ENCODE measurements at places on chromosomes 12 and 14.

DNA sequence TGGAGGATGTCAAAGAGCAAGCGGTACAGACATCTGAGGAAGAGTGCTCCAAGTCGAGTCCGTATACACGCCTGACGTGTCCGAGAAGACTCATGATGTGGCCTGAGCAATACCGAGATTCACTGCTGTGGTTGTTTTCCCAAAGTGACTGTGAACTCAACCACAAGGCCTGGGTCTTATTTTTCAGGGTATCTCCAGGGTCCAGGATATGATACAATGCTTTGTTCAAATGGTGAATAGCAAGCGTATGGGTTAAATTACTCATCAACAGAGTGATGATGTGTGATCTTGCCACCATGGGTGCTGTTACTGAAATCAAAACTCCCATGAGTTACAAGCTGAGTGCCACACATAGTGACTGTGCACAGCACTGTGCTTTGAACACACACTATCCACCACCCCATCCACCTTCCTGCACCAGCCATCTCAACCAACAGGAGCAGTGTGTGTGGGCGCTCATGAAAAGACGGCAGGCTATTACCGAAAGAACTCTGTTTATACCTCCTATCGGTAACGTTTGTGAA is 109.6 kb downstream of the BCAT1 start:
- DNase-seq = no peak

DNA sequence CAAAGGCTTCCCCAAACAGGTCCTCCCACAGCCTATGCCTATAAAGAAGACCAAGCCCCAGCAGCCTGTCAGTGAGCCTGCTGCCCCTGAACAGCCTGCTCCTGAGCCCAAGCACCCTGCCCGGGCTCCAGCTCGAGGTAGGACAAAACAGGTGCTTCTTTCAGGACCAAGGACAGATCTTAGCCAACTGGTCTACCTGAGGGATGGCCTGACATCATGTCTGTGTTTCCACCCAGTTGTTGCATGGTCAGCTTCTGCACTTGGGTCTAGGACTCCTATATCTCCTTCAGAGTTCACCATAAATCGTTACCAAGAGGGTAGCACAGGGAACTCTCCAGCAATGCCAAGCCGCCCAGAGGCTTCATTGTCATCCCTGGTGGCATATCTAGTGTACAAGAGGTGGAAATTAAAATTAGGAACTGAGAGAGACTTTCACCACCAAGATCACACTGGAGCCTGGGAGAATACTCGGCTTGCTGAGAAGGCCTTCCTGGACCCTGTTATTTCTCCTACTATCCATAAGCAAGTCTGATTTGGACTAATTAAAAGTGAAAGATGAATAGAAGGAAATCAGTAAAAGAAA is 38.2 kb upstream of the OAS1 start:
- DNase-seq = no peak

DNA sequence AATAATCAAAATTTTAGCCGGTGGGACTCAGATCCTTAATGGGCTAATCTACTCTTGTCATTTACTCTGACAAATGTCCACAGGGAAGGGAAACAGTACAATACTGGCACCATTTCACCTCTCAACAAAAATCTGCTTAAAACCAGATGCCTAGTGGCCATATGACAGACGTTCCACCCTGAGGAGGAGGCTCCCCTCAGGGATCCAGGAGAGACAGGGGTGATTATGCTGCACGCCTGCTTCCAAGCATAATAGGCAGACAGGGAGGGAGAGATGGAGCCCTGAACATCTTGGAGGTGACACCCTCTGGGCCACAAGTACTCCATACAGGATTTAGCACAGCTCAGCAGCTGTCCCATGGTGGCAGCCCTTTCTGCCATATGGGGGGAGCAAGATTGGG is 24.8 kb upstream of the AKAP6 start:
- DNase-seq = no peak

- DNase-seq = no peak
These were observed 1.7 kb upstream of the ITGA5 start for GRCh38 chr12:54420766-54421144.

DNA sequence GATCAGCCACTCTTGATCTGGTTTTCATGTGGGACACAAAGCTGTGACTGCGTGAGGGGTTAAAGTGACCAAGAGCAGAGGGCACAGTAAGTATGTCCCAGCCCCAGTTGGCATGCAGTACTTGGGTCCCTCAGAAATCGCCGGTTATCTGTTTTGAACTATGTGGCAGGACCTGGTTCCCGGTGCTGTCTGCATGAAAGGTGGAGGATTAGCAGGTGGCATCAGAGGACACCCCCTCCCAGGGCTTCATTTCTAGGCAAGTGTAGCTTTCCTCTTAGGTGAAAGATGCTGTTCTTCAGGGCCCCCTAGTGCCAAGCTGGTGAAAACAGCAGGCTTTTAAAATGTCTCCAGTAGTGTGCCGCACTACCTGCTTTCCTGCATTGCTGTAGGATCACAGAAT is 57.1 kb downstream of the ATG14 start:
- DNase-seq = peak; percentile 31

GRCh38 chr14:85093631-85094330 is 436.2 kb upstream of the FLRT2 start:
- DNase-seq = no peak

DNA sequence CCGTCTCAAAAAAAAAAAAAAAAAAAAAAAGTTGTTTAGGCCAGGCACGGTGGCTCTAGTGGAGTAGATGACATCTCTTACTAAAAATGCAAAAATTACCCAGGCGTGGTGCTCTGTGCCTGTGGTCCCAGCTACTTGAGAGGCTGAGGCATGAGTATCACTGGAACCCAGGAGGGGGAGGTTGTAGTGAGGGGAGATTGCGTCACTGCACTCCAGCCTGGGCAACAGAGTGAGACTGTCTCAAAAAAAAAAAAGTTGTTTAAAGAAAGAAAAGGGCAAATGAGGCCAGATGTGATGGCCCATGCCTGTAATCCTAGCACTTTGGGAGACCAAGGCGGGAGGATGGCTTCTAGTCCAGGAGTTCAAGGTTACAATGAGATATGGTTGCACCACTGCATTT is 36.6 kb upstream of the SPPL3 start:
- DNase-seq = no peak

DNA sequence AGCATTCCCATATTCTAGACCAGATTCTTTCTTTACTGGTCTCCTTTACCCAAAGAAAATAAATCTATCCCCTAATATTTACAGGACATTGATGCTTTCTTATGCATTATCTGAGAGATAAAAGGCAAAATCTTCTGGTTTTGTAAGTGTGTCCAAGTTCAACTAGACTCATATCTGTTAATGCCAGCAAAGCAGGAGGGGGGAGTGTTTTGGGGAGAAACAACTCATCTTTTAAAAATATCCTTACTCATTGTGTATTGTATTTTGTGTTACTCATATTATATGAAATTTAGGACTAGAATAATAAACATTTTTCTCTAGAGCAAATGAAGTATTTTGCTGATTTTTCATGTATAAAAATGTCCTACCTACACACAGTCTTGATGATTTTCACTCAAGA is 54.8 kb downstream of the SAMD4A start:
- DNase-seq = no peak

DNA sequence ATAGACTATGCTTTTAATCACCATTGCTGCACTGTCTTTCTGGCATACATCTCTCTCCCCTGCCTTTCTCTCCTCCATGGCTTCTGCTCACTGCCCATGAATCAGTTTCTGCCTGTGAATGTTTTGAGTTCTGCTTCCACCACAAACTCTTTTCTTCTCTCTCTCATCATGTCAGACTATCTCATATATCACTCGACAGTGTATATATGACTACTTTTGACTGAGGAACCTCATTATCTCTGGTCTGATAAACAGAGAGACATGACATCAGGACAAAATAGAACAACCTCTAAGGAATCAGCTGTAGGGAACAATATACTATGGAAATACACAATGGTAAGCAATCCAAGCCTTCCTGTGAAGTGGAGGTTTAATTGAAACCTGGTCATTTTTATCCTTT is 177.9 kb downstream of the FOXA1 start:
- no peak for DNase-seq

DNA sequence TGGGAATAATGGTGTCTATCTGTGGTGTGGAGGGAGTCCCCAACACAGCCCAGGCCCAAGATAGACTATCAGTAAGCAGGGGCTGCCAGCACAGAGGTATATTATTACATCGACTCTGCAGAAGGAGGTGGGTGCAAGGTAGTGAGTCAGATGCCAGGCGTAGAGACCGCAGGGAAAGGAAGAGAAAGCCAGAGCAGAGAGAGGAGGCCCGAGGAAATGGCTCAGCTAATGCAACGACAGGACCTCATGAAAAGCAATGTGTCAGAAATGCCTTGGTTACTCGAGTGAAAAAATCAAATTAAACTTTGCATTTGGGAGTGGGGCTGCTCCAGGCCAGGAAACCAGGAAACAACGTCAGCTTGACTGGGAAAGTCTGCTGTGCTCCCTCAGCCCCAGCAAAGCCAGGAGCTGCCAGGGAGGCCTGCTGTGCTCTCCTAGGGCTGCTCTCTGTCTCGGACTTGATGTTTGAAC is 173.2 kb downstream of the SUDS3 start:
- DNase-seq = no peak

GRCh38 chr12:87806310-87806709 is 222.9 kb downstream of the C12orf50 start:
- no peak for DNase-seq

GRCh38 chr12:4353785-4354208 is 25.7 kb downstream of the FGF23 start:
- peak; percentile 66 for DNase-seq

- no peak for DNase-seq
These were observed 1206.6 kb upstream of the TMEM132C start for GRCh38 chr12:127060310-127060847.

DNA sequence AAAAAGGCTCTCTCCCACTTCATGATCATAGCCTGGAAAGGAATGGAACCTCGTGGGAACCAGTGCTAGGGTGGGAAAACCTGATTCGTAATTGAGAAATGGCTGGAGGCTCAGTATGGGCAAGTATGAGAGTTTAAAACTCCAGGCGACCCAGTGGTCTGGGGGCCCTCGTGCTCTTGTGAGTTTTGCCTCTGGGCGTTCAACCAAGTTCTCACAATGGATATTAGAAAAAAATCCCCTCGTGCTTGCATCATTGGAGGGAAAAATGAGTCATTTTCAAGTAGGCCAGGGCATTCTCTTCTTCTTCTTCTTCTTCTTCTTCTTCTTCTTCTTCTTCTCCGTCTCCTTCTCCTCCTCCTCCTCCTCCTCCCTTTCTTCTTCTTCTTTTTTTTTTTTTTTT is 39.0 kb downstream of the GPR68 start:
- no peak for DNase-seq

- DNase-seq = no peak
These were observed 9.9 kb upstream of the TRIP11 start for GRCh38 chr14:92049781-92050180.

GRCh38 chr14:76352639-76353281 is 23.2 kb upstream of the ESRRB start:
- peak; percentile 56 for DNase-seq

DNA sequence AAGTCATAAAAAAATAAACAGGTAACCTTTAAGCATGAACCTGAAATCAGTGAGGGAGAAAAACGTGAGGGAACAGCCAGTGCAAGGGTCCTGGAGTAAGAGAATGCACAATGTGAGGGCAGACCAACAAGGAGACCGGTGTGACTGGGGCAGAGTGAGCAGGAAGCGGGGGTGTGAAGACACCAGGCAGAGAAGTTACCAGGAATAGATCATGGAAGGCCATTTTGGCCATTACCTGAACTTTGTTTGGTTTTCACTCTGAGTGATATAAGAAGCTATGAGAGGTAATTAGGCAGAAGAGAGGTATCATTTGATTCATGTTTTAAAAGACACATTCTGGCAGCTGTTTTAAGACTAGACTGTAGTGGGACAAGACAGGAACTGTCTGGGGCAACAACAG is 15.0 kb downstream of the PAH start:
- DNase-seq = no peak

- DNase-seq = no peak
These were observed 37.7 kb downstream of the DIP2B start for GRCh38 chr12:50542448-50542847.

DNA sequence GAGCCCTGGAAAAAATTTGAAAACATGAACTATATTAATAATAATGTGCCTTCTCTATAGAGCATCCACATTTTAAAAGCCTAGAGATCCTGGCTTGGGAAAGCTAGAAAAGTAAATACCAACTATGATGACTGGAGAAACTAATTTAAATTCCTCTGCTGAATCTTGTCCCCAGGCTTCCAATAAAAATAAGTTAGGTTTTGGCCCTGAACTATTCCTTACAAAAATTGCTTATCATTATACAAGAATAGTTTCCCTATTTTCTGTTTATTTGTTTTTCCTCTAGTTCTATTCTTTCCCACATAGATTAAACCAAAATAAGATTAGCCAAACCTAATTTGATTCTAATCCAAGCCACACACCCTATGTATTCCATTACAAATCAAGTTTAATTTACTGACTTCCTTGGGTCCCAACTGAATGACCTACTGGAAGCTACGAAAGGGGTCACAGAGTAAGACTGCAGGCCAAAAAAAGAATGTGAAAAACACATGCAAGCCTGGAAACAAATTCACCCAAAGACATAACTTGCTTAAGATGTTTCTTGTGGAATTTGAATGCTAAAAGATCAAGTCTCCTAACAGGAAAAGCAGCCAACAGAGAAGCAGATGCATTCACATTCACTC is 133.0 kb downstream of the PAWR start:
- no peak for DNase-seq

GRCh38 chr14:70886421-70887206 is 20.6 kb upstream of the PCNX1 start:
- peak; percentile 55 for DNase-seq

Data from CD8-positive, alpha-beta T cell (primary cell).